ENCODE measurements at places on chromosomes 7 and 10. TPM values are rescaled to one million over a fixed set of nuclear protein-coding genes. Genes with fewer than 3 reads are reported as not detected.

Gene HACD1
- polyA plus RNA-seq = 113 TPM

Gene LCOR
- 3.2 TPM for polyA plus RNA-seq

Gene THSD7A
- polyA plus RNA-seq = 0.34 TPM

Gene PSD
- polyA plus RNA-seq = 5.7 TPM

Gene DCLRE1C
- polyA plus RNA-seq = 2.2 TPM

Gene NEUROG3
- not detected for polyA plus RNA-seq

Gene CYP3A5
- 0.09 TPM for polyA plus RNA-seq

Gene MKLN1
- polyA plus RNA-seq = 16.9 TPM

Gene SLC37A3
- polyA plus RNA-seq = 11.8 TPM

Gene PTN
- polyA plus RNA-seq = 51.0 TPM
